ENCODE measurements at places on chromosomes 16 and 17.

- DNase-seq = no peak
Observed at GRCh38 chr17:77140878-77141767, at the start of gene SEC14L1. Gene SEC14L1, plus strand, starts transcription at chr17:77140969. Its CDS starts 2,628 bp downstream, at chr17:77143597.

- no peak for DNase-seq
Observed at GRCh38 chr17:79461041-79461440, 149.8 kb downstream of the RBFOX3 start.

GRCh38 chr17:72656130-72656763 is 436.2 kb downstream of the SLC39A11 start:
- no peak for DNase-seq

DNA sequence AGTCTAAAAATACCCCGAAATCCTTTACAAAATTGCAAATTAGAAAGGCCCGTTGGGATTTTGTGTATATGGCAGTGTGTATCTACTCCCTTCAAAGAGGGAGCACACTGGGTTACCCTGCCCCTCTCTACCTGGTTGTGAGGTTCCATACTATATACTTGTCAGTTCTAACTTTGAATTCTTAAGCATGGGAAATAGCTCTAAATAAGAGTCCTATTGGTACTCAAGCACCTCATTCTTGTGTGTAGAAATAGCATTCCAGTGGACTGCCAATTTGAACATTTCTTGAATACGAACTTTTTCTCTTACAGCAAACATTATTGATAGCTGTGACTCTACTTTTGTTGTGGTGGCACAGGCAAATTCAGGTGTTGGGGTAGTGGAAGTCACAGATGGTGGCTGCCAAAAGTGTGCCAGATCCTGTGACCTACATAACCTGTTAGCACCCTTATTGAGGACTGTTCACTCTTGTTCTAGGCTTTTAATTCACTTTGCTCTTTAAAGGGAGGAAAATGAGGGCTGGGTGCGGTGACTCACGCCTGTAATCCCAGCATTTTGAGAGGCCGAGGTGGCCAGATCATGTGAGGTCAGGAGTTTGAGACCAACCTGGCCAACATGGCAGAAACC is 16.1 kb downstream of the ESRP2 start:
- no peak for DNase-seq

DNA sequence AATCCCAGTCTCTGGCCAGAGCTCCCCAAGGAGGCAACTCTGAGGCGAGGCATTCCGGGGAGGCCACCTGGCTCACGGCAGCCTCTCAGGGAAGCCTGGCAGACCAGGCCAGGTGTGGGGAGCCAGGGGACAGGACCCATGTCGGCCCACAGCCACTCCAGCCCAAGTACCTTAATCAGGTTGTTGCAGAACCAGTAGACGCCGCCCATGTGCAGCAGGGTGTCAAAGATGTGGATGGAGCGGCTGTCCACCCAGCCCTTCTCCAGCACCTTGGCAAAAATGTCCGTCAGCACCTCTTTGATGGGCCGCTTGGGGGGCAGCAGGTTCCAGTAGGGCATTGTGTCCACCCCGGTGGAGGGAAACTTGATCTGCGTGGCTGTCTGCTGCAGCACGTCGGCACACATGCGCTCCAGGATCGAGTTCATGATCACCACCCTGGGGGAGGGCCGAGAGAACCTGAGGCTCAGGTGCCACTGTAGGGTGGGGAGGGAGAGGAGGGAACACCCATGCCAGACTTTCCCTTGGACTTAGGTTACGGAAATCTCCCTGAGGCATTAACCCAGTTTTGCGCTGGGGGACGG is 7.8 kb downstream of the CSF3 start:
- DNase-seq = no peak

- DNase-seq = no peak
Observed at GRCh38 chr16:49179714-49180330, 101.8 kb downstream of the CBLN1 start.

DNA sequence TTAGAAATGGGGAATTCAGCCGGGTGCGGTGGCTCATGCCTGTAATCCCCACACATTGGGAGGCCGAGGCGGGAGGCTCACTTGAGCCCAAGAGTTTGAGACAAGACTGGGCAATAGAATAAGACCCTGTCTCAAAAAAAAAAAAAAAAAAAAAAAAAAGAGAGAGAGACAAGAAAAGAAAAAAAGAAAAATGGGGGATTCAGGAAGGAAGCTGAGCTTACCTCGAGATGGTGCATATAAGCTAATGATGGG is 150.8 kb upstream of the RPH3AL start:
- DNase-seq = no peak

GRCh38 chr16:57252148-57252721 is 7.2 kb downstream of the ARL2BP start:
- DNase-seq = no peak

- DNase-seq = no peak
Observed at GRCh38 chr17:36545077-36545464, 352 bp downstream of the GGNBP2 start.

DNA sequence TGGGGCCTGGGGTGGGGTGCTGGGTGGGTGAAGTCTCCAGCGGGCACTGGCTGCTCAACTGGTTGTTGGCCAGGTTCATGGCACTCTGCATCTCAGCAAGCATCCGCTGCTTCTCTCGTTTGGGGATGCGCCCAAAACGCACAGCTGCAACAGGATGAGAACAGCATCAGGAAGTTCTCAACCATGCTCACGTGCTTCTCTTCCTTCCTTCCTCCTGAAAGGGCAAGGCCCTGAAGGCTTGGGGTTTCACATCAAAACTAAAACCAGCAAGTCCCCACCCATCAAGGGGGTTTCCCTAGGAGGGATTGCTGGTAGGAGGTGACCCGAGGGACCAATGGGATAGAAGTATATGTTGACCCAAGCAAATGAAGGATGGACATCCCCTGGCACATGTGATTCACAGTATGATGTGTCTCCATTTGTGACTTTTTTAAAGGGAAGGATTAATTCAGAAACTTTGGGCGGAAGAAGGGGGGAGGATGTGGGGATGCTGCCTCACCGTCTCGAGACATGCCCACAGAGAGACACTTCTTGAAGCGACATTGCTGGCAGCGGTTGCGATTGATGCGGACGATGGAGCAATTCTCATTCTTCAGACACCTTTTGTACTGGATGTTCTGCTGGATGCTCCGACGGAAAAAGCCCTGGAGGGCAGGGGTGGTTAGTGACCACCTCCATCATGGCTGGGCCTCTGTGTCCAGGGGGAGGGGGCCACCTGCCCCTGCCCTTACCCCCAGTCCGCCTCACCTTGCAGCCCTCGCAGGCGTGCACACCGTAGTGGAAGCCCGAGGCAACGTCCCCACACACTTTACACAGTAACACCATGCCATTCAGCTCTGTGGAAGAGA is 4.2 kb downstream of the NR1D1 start:
- DNase-seq = no peak

DNA sequence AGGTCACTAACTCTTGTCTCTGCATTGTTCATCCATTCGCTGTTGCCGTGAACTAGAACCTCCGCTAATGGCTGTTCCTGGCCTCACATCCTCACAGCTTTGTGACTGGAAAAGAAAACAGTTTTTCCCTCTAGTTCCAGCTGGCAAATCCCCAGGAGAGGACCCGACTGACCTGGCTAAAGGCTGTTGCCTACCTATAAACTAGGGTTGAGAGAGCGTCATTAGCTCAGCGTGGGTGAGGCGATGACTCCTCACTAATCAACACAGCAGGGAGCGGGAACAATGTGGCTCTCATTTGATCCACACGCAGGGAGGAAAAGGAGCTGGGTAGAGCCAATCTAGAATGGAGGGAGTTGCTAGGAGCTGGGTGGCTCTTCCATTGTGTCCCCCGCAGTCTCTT is 282.1 kb upstream of the IRX5 start:
- DNase-seq = no peak

- no peak for DNase-seq
Observed at GRCh38 chr17:74892974-74893911, at the start of gene FADS6. Gene FADS6, minus strand, starts transcription at chr17:74893633. Its CDS starts 38 bp downstream, at chr17:74893595.

DNA sequence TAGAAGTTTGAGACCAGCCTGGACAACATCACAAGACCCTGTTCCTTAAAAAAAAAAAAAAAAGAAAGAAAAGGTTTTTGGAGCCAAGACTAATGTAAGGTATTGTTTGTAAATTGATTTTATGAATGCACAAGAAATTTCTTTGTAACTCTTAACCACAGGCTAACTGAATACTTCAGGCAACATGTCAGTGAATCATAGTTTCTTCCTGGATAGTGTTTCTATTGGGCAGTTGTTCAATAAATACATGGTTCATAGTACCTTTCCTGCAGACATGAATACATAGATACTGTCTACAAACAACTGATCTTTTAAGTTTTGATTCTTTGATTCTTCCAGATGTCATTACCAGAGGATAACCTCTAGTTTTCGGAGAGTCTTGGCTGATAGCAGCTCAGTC is 11.6 kb downstream of the DDX42 start:
- DNase-seq = no peak

GRCh38 chr17:61294777-61295176 is 104.9 kb upstream of the TBX2 start:
- DNase-seq = peak; percentile 30

- peak; percentile 11 for DNase-seq
Observed at GRCh38 chr16:81251871-81252270, 13.4 kb downstream of the BCO1 start.

- no peak for DNase-seq
Observed at GRCh38 chr16:67164599-67165061, at the start of gene HSF4. Gene HSF4, plus strand, starts transcription at chr16:67164745. Its CDS starts 67 bp downstream, at chr16:67164812.

- no peak for DNase-seq
Observed at GRCh38 chr17:57502811-57503241, 242.3 kb downstream of the CCDC182 start.

- DNase-seq = peak; percentile 65
Observed at GRCh38 chr16:81645266-81645694, 133.8 kb upstream of the PLCG2 start.

Measured in GM04503 (cell line).